Natural killer cell treated with Interleukin-12 subunit alpha and Interleukin-12 subunit beta and Interleukin-15 and Interleukin-18, amount 100 ng/mL, for 72 hours (primary cell): ENCODE measurements at places on chromosomes 6 and 20.

DNA sequence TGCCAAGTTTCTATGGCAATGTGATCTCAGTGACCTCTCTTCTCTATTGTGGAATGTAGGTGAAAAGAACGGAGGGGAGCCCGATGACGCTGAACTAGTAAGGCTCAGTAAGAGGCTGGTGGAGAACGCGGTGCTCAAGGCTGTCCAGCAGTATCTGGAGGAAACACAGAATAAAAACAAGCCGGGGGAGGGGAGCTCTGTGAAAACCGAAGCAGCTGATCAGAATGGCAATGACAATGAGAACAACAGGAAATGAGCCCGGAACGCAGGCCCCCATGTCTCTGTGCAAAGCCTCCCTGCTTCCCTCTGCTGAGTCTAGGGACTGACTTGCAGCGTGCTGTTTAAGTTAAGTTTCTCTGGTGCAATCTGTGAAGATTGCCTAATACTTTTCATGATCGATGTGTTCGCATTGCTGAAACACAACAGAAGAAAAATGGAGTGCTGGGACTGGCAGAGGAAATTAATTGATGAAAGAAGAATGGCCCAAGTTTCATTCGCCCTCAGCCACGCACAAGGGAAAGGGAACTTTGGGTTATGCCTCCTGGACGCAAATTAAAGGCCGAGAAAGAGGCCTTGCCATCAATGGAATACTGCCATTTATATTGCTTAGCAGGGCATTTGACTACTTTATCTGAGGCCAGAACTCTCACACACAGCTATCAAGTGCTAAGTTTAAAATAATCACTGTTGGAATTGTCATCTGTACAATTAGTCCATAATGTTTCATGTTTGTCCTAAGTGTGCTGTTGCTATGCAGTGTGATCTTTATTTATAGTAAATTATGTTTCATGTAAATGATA lies 146.4 kb downstream of the AKAP7 start:
- peak; percentile 65 for DNase-seq

DNA sequence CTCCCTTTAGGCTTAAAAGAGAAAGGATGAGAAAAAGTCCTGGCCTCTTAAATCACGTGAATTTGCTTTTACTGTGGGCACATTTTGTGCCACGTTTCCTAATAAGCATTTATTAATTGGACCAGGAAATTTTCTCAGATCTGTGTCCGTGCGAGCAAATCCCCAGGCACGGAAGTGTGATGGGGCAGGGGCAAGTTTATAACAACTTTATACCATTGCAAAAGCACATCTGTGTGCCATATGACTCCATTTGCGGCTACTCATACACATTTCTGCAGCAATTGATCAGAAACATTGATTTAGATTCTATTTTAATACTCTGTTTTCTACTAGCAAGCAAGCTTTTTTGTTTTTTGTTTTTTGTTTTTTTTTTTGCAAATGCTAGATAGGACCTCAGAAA lies 373.2 kb downstream of the TAF4 start:
- no peak for DNase-seq

DNA sequence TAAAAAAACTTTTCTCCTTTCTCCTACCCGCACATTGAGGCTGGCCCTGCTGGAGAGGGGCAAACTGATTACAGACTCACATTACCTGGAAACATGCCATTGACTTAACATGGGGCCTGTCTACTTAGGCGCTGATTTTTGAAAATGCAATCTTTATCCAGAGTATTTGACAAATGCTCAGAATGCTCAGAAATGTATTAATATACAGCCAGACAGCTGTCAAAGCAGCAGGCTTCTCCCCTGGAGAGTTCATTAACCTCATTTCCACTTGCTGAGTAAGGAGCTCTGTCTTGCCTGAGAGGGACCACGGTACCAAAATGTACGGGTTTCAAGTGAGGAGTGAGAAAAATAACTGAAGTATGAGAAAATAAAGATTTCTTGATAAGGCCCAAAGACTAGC lies 95.7 kb downstream of the PAX1 start:
- DNase-seq, result no peak

DNA sequence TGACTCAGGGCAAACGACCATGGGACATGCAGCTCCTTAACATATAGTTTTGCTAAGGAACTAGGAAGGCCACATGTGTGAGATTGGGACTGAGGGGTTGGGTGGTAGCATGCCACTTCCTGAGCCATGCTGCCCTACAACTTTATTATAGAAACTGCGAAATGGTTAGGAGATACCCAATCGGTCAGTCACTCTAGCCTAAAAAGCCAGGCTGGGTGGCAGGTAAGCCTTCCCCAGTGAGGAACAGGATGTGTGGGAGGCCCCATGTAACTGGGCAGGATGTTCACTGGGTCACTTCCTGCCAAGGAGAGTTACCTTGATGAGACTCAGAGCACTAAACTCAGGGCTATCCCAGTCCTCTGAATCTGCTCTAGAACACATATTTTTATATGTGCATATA lies 123.5 kb downstream of the MAP3K7 start:
- DNase-seq, result no peak

DNA sequence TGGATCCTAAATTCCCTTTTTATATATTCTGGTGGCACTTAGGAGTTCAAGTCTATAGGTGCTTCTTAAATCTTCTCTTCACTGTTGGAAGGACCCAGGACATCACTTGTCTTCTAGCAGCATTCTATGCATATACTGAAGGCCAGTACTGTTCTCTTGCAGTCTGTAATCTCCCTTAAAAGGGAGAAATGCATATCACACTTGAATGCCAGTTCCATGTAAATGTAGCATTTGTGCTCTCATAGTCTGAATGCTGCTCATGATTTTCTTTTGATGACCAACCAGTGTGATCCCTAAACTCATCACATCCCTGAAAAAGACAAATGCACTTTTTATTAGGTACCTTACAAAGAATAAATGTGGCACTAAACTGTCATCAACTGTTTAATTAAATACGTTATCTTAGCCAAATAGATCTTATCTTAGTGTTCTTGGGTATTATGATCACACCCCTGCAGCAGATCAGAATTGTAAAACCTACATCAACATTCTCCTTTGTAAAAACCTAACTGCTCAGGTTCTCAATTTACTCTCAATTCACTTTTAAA lies 176.1 kb downstream of the EPHA7 start:
- DNase-seq, result no peak

DNA sequence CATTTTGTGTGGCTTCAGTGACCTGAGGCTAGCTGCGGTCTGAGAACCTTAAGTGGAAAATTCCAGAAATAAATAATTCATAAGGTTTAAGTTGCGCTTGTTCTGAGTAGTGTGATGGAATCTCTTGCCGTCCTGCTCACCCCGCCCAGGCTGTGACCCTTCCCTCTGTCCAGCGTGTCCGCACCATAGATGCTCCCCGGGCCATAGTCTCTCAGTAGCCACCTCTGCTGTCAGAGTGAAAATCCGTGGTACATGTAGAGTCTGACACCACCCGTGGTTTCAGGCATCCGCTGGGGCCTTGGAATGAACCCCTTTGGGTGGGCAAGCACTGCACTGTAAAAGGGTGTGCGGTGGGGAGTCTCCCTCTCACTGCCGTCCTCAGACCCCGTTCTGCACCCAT lies 11.7 kb downstream of the UNC93A start:
- DNase-seq, result no peak

DNA sequence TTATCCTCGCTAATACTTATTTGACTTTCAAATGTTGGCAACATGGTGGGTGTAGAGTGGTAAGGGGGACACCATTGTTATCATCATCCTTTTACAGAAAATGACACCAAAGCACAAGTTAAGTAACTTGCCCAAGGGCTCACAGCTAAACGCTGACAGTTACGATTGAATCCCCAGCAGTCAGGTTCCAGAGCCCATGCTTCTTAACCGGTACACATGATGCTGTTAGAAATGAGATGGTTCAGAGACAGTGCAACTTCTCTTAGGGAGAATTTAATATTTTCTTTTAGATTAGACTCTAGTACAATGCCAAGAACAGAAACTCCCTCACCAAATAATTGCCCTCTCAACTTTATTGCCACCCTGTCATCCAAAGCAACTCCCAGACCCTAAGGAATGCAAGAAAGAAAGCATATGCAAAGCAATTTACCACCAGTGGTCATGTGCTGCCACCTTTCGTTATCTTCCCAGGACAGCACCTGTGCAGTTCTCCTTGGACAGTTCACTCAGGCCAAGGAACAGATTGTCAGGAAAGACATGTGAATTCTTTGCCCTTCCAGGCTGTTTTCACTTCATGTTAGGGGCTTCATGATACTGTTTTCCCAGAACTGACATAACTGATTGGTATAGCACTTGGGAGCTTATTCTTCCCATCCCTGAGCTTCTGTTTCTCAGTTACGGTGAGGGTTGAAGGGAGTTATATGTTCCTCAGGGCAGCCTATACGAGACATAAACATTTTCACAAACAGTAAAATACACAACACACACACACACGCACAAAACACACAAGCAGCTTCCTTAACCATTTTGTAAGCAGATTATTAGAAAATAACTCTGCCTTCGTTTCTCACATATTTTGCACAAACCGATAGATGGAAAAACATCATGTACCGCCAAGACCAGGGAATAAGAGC lies 5.1 kb downstream of the HLA-DMA start:
- DNase-seq, result no peak
